ENCODE measurements at places on chromosomes 1 and 21.

GRCh38 chr1:231419738-231420298, 2.3 kb downstream of the EGLN1 start:
- no peak for DNase-seq

DNA sequence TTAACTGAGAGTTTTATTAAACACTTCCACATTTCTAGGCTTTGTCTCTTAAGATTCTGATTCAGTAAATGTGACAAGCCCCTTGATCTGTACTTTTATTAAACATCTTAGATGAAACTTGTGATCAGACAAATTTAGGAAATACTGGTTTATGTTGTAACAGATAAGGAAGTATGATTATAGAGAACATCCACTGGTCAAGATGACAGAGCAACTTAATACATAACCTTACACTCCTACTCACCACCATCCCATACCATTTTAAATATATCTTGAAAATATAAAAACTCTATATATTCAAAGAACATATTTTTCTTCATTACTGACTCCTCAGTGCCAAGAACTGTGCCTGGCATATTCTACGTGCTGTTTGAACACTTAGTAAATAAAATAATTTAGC, 217.5 kb downstream of the LRRC40 start:
- DNase-seq = no peak

DNA sequence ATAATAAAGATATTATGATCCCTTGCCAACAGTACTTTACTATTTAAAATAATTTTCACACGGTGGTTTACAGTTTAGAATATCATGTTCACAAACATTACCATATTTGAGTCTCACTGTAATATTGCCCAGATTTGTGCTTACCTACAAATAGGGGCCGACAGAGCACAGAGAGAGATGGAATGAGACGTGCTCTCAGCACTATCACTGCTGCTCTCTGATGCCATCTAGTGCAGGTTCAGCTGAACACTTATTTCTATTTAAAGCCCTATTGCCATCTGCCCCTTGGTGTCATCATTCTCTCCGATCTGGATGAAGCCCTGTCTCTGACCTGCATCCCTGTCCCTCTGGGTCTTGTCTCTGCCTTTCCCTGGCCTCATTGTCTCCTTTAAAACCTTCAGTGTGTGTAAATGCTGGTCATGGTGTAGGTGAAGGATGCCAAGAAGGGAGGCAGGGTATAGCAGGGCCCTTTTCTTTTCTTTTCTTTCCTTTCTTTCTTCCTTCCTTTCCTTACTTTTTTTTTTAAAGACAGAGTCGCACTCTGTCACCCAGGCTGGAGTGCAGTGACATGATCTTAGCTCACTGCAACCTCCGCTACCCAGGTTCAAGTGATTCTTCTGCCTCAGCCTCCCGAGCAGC, 6.9 kb upstream of the GPATCH4 start:
- peak; percentile 69 for DNase-seq

- DNase-seq = no peak
Observed at GRCh38 chr1:233333086-233333485, 5.6 kb downstream of the MAP3K21 start.

- no peak for DNase-seq
Observed at GRCh38 chr1:11753555-11754208, 8.3 kb upstream of the C1orf167 start.

DNA sequence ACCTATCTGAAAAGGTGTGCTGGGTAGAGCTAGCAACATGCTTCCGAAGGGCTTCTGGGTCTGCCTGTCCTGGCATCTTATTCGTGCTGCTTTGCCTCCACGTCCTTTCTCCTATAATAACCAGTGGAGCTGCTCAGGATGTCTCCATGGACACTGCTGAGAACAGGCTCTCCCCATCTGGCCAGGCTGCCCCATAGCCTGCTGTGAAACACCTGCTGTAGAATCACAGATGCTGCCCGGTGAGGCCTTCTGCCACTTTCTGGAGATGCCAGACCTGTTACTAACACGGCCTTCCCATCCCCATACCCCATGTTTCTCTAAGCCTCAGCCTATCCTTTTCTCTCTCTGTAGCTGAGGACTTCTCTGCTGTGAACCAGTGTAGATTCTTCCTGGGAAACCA, 120.5 kb downstream of the IER5 start:
- DNase-seq = no peak

DNA sequence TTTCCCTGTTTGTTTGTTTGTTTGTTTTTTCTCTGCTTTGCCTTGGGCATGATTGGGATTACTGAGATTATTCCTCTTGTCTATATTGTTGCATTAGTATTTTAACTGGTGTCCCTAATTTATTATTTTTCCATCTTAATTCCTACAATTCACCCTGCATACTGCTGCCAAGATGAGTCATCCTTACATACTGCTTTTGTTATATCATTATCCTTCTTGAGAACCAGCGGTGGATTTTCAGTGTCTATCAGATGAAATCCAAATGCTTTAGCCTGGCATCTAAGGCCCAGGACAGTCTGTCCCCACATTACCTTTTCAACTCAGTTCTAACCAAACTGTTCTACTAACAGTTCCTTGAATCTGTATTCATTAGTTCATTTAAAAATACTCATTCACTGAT, 101.7 kb downstream of the OLFML2B start:
- no peak for DNase-seq

DNA sequence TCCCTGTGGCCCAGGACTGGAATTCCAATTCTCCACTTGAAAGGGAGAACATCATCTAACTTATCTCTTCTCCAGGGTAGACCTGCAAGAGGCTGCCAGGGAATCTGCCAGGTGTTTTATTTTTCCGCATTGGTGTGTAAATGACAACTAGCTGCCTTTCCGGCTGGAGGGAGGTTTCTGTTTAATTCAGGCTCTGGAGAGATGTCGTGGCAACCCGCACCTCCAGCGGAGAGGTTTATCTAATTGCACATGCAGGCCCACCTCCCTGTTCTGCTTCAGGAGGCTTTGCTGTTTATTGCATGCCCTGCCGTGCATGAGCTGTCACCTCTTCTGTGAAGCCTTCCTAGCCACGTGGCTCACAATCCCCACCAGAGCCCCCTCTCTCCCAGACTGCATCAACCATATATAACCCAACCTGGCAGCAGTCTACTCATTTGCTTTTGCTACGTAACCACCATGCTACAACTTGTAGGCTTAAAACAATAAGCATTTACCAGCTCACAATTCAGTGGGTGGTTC, 151.6 kb downstream of the C1orf94 start:
- no peak for DNase-seq

GRCh38 chr1:87794788-87795614, 466.3 kb downstream of the LMO4 start:
- DNase-seq = no peak

- DNase-seq = no peak
Observed at GRCh38 chr1:226631229-226632000, 82.9 kb downstream of the STUM start.

- DNase-seq = no peak
Observed at GRCh38 chr1:38464071-38464661, 395.4 kb downstream of the RRAGC start.
